ENCODE measurements at places on chromosomes 2 and 18.

DNA sequence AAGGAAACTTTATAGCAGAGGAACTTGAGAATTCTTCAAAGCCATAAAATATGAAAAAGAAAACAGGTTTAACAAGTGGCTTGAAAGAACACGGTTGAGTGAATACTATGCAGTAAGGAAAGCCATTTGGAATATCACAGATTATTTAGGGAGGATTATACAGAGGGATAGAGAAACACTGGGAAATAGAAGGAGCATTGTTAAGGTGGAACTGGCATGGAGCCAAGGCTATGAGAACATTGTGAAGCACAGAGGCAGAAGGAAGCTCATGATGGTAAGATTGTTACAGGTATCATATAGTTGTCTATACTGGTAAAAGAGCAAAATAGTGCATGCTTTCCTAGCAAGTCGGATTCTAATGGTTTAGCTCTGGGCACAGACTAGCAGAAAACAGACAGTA lies 87.1 kb downstream of the SS18 start:
- no peak for DNase-seq

GRCh38 chr2:136486115-136486514 lies 279.2 kb upstream of the THSD7B start:
- DNase-seq: no peak

DNA sequence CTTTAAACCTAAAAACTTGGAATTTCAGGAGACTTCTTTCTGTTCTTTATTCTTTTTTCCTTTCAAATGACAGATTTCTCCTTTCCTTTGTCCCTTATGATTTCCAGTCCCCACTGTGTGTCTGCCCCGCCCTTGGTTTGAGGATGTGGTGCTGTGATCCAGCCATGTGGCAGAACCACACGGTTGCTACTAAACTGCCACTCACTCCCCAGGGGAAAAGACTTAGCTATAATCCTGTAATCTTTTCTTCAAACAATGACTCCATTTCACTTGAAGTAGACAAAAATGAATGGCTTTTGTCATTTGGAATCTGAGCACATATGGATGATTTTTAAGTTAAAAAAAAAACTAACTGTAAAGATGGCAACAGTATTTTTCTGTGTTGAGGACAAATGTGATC lies 76.2 kb upstream of the STAM2 start:
- no peak for DNase-seq

GRCh38 chr18:57995331-57995730 lies 48.7 kb upstream of the NEDD4L start:
- DNase-seq: no peak

DNA sequence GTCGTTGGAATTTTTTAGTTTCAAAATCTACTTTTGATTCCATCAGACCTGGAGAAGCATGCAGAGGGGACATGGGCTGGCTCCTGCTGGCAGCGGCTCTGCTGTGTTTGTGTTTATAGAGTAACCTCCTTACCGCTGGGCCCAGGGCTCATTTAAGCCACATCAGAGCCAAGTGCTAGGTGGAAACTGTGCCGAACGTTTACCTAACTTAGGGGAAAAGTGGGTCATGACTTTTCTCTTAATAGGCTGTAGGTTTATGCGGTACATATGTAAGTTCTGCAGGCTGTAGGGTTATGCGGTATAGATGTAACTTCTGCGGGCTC lies 17.7 kb downstream of the CNDP2 start:
- no peak for DNase-seq

DNA sequence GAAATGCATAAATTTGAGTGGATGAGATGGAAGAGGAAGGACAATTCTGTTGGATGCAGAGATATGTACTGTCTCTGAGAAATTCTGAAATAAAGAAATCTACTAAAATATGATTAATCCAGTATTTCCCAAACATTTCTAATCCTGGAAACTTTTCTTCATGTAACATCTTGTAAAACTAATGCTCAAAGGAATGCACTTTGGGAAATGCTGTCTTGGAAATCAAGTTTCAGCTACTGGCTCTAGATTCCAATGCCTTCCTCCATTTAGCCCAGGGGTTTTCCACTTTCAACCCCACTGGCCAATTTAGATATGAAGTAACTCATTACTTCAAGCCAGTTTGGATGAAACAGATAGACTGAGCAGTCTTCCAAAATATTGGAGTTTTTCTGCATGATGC lies 355.1 kb downstream of the TXNL1 start:
- no peak for DNase-seq

GRCh38 chr2:26238311-26238958 lies 6.0 kb downstream of the HADHA start:
- DNase-seq: no peak

DNA sequence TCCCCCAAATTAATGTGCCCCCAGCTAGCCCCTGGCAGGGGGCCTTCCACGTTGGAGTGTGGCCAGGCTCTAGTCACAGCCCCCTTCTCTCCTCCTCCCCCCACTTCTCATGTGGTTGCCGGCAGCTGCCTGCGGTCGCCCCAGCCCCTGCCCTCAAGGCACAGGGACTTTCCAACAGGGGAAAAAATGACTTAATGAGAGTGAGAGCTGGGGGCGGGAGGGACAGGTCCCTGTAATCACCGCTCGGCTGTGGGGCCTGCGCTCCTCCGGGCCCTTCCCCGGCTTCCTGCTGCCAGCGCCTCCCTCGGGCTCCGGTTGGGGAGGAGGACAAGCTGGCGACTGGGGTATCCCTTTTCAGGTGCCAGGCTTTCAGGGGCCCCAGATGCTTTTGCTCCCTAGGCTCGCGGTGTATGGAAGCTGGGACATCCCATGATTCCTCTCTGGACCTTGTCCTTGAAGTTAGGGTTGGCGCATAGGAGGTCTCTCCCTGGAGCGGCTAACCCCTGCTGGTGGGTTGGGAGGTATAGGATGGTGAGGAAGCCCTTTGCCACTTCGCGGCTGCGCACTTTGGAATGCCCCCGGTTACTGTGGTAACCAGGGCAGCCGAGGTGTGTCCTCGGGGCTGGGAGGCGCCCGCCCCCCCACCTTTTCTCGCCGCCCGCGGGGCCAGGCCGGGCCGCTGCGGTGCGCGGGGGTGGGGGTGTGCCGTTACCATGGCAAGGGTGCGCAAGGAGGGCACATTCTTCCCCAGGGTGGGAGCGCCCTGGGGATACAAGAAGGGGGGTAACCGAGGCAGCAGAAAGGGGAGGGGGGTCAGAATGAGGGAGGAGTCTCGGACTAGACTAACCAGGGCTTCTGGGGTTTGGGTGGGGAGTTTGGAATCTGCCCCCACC lies 16.1 kb downstream of the WNT10A start:
- peak; percentile 75 for DNase-seq

- DNase-seq: no peak
Observed at GRCh38 chr2:29697181-29697580, 224.2 kb downstream of the ALK start.

All from RPMI8226 (cell line).